Activated CD8-positive, alpha-beta memory T cell treated with anti-CD3 and anti-CD28 coated beads for 24 hours (primary cell): ENCODE measurements at places on chromosomes 3 and 15.

DNA sequence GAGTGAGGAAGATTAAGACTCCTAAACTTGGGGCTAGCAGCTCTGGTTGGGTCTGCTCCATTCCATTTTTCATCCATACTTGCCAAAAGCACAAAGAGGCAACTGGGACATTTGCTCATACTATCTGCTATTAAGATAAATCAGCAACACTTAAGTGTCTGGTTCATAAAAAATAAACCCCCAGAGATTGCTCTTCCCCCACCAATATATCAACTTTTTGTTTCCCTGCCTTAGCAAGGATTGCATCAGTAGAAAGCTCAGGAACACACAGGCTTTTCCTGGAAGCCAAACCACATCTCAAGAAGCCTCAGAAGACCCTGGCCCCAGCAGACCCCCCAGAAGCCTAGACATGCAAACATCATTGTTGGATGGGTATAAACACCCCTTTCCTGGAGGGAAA, 232.4 kb upstream of the WNT5A start:
- no peak for DNase-seq

- no peak for DNase-seq
Observed at GRCh38 chr3:194711913-194712312, 26.2 kb downstream of the FAM43A start.

GRCh38 chr3:106326941-106327695, 458.3 kb upstream of the CBLB start:
- DNase-seq = no peak

DNA sequence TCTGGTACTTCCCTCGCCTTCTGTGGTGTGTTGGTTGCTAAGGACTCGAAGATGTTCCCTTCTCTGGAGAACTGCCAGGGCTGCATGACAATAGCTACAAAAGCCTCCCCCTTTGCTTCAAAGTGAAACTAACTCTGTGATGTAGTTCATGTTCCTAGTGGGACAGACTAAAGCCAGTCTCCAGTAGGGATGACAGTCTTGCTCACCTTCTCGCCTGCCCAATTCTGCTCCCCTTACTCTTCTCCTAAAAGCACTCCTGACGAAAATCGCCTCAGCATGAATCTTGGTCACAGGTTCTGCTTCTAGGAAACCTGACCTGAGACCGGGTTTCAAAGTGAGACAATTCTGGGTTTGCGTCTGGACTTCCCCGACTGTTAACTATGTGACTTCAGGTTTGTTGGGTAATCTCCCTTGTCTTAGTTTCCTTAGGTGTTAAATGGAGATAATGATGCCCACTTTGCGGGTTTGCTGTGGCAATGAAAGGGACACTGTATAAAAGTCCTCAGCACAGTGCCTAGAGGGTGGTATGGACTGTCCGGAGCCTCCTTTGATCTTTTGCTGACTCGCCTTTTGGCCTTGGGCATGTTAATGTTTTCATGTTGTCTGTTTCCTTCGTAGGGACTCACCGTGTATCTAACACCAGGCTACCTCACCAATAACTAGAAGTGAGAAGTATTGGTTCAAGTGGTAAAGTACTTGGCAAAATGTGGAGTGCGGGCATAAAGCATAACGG, 24.9 kb upstream of the THRB start:
- DNase-seq = no peak

DNA sequence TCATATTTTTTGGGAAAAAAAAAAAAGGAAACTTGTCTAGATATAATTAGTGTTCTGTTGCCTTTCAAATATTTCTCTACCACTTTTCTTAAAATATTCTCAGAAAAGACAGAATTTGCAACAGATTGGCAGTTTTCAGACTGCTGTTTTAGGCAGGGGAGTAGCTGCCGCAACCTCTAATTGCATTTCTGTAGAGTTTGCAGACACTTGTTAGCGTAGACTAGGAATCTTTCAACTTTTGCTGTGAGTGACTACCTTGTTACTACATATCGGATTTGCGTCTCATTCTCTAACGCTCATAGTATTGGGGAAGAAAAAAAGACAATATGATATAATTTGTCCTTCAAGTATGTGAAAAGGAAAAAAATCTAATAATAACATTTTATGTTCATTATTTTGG, 10.7 kb downstream of the TGFBR2 start:
- no peak for DNase-seq

- no peak for DNase-seq
Observed at GRCh38 chr3:72655131-72655551, 193.1 kb downstream of the SHQ1 start.

- no peak for DNase-seq
Observed at GRCh38 chr3:74787011-74787410, 172.6 kb upstream of the CNTN3 start.

DNA sequence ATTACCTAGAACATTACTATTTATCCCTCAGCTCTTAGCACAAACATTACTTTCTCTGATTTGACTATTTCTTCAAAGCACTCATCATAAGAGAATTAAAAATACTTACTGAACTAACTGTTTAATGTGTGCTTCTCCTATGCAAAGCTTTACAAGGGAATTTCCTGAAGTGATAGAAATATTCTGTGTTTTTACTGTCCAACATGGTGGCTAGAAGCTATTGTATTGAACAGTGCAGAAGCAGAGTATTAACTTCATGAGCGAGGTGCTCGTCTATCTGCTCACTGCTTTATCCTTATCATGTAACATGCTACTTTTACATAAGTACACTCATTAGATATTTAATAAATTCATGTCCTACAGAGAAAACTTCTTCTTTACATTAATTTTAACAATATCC, 239.1 kb downstream of the ISL2 start:
- no peak for DNase-seq

DNA sequence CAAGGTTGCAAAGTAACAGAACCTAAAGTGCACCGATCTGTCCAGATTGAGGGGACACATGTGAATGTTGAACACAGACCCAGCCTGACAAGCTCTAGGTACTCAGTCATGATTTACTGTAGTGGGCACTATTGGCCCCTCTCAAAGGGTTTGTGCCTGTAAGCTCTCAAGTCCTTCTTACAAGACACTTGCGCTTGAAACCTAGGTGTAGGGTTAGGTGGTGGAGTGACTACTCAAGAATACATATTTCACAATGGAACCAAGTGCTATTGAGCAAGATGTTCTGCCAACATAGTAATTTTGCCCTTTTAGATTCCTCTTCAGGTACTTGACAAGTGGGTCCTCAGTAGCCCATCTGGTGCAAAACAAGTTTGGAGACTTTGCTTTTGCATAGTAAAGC, 169.9 kb downstream of the AKAP13 start:
- no peak for DNase-seq

DNA sequence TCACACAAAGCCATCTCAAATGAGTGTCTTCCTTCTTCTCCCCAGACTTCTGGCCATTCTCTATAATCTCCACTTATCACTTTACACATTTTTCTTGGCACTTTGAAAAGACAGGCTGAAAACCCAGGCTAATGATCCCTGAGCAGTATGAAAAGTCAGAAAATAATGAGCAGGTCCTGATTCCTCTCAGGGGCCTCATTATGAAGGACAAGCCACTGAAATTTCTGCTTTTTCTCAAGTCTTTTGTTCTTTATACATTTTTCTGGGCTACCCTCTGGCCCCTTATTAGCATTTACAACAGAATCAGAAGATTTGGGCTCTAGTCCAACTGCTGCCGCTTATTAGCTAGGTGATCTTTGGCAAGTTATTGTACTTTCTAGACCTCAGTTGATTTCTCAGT, 9.5 kb upstream of the ST6GAL1 start:
- DNase-seq = no peak

GRCh38 chr3:177574222-177574856, 377.1 kb upstream of the TBL1XR1 start:
- no peak for DNase-seq

DNA sequence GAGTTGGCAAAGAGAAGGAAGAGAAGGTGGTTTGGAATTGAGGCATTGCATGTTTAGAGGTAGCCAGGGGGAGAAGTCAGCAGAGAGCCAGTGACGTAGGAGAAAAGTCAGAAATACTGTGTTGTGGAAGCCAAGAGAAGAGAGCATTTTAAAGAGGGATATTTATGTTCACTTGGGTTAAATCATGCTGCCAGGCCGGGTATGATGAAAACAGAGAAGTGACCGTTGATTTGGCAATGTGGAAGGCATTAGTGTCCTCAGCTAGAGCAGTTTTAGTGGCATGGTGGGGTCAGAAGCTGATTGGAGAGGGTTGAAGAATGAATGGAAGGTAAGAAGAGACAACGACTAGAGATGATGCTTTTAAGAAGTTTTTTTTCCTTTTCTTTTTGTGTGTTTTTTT, 24.5 kb downstream of the RASA2 start:
- DNase-seq = no peak

DNA sequence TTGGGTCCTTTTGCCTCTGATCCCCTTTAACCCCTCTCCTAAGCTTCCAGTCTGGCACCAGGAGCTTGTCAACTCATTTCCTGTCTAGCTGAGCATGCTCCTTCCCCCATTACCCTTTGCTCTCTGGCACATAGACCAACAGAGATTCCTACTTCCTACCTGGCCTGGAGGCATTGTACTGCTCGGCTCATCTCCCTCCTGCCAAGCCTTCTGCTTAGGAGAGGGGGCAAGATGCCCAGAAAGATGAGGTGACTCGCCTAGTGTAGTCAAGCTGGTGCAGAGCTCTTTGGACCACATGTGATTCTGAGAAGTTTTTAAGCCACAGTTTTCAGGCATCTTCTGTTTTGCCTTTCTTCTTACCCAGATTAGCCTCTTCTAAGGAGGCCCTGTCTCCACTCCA, 95.4 kb downstream of the ZNF621 start:
- DNase-seq = no peak

GRCh38 chr3:7734456-7734855, 767.2 kb upstream of the LMCD1 start:
- no peak for DNase-seq

- DNase-seq = no peak
Observed at GRCh38 chr15:55669270-55669669, 73.7 kb downstream of the PRTG start.

GRCh38 chr3:189516039-189516438, 115.2 kb upstream of the TP63 start:
- no peak for DNase-seq

DNA sequence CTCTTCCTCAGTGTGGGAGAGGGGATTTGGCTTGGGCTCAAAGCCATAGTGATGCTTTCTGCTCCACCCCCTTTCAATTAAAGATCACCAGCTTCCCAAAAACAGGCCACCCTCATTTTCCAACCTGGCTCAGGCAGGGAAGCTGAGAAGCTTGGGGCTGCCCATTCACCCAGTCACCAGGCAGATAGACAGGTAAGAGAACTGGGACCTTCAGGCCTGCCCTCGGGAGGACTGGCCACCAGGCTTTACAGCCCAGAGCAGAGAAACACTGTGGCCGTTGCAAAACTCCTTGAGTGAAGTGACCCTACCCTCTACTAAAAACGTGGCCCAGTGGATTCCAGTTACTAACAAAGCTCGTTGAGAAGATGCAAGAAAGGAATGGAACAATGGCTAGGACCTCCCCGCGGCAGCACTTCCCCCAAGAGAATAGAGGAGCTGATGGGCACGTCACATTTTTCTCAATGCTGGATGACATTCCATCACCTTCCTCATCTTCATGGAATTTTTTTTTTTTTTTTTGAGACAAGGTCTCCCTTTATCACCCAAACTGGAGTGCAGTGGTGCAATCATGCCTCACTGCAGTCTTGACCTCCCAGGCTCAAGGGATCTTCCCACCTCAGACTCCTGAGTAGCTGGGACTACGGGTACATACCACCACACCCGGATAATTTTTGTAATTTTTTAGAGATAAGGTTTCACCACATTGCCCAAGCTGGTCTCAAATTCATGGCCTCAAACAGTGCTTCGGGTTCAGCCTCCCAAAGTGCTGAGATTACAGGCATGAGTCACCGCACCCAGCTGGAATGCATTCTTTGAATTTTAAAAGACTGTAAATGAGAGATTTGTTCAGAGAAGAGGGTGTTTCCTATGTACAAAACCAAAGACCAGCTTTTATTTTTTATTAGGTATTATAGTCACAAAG, 37.9 kb downstream of the LIPC start:
- no peak for DNase-seq

GRCh38 chr3:122615303-122615702, 37.9 kb downstream of the PARP15 start:
- DNase-seq = no peak

DNA sequence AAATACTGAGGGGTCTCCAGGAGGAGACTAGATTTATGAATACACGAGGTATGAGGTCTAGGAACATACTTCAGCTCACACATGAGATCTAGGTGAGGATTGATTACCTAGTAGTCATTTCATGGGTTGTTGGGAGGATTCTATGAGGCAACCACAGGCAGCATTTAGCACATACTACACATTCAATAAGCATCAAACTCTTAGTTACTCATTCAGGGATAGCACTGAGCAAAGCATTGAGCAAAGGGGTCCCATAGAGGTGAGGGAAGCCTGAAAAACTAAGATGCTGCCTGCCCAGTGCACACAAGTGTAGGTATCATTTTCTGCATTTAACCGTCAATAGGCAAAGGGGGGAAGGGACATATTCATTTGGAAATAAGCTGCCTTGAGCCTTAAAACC, 4.5 kb downstream of the CCR5 start:
- no peak for DNase-seq

DNA sequence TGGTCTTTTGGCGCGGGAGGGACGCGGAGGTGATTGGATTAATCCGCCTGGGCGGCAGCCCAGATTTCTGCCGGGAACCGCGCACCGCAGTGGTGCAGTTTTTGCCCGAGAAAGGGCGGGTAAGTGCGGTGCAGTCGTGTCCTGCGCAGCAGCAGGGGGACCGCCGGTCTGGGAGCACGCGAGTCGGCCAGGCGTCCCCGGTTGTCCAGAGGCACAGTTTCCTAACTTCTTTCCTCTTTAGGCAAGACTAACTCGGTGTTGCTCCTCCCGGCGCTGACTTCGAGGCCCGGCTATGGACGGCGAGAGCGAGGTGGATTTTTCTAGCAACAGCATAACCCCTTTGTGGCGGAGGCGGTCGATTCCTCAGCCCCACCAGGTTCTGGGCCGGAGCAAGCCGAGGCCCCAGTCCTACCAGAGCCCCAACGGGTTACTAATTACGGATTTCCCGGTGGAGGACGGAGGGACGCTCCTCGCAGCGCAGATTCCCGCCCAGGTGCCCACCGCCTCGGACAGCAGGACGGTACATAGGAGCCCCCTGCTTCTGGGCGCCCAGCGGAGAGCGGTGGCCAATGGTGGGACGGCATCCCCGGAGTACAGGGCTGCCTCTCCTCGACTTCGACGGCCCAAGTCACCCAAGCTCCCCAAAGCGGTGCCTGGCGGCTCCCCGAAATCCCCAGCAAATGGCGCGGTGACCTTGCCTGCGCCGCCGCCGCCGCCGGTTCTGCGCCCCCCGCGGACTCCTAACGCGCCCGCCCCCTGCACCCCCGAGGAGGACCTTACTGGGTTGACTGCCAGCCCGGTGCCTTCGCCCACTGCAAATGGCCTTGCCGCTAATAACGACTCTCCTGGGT, 736 bp downstream of the ARHGEF26 start:
- DNase-seq = peak; percentile 63

DNA sequence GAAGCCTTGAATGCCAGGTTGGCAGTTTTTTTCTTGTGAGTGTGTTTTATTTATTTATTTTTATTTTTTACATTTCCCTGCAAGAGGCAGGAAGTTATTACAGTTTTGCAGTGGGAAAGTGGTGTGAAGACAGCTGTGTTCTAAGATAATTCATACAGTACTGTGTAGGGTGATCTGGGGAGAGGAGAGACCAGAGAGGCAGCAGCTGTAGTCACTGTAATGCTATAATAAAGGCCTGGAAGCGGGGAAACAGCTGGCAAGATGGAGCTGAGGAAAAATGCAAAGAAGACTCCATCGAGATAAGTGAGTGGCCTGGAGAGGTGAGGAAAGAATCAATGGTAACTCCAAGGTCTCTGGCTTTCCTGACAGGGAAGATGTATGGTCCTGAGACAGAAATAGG, 23.1 kb downstream of the CNTN3 start:
- DNase-seq = no peak
